ENCODE measurements at places on chromosomes 2 and 18.

DNA sequence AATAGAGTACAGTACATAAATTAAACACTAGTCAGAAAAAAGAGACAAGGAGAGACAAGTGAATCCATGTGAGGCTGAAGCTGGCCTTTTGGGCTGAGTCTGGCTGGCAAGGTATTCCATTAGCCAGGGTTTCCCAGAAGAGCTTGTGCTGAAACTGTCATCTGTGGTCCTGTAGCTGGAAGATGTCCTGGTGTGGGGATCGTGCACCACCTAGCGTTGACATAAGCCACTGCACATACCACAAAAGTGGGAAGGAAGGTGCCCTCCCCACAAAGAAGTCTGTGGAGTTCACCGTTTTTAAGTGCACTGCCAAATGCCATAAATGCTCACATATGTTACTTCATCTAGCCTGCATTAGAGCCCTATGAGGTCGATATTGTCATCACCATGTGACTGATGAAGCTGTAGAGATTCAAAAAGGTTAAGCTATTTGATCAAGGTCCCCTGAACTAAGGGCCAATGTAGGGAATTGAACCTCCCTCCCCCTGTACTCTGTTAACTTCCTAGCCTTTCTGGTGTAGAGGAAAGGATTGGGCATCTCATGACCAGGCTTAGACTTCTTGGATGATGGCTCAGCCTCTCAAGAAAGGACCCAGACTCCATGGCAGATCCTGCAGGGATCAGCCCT, 31.9 kb upstream of the GALNT14 start:
- H3K27me3 ChIP-seq: no peaks in the 10 kb centered on the region
- no peaks in the 10 kb centered on the region for H3K36me3 ChIP-seq
- H3K4me3 ChIP-seq: no peak overlapping the region

DNA sequence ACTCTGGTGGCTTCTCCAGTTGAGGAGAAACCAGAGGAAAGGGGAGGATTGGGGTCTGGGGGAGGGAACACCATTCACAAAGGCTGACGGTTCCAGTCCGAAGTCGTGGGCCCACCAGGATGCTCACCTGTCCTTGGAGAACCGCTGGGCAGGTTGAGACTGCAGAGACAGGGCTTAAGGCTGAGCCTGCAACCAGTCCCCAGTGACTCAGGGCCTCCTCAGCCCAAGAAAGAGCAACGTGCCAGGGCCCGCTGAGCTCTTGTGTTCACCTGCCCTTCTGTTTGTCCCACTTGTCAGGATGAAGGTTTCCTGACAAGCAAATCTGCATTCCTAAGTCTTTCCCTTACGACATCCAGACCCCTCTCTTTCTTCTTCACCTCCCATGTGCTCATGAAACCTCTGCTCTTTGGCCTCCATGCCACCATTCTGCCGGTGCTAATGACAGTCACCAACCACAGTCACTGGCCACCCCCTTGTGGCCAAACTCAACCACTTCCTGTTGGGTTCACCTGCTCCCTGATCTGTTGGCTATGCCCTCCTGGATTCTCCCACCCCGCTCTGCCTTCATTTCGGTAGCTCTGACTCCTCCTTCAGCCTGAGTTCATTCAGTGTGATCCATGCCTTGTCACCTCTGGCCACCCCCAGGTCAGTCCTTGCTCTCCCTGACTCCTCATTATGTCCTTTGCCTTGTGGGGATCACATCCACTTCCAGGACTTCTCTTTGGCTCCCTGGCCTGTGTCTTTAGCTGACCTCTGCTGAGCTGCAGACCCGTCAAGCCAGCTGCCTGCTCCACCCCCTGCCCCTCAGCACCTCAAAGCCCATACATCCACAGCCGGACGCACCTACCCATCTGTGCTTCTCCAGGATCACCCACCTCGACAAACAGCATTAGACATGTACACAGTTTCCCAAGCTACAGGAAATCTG, 17.6 kb downstream of the EMX1 start:
- no peaks in the 10 kb centered on the region for H3K27me3 ChIP-seq
- no peak overlapping the region for H3K4me3 ChIP-seq
- DNase-seq: no peak
- H3K4me1 ChIP-seq: no peaks in the 10 kb centered on the region
- H3K27ac ChIP-seq: no peak overlapping the region

DNA sequence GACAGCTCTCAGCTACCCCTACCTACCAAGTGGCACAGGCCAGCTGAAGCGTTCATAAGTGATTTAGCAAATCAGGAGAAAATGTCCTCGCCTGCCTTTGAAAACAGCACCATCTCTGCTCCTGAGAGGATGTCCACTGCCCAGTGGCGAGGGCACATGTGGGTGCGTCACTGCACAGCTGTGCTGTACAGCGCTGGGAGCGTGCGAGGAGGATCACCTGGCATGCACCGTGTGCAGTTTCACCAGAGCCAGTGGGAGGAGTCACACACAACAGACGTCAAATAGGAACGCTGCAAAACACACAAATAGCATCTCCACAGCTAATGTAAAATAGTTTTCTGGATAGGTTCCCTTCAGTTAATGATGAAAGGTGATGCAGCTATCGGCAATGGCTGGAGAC, 154.1 kb downstream of the HDAC4 start:
- no peak overlapping the region for H3K4me3 ChIP-seq
- H3K4me1 ChIP-seq: peaks cover 25% of the 10 kb centered on the region
- H3K27me3 ChIP-seq: no peaks in the 10 kb centered on the region
- no peak overlapping the region for H3K27ac ChIP-seq
- no peaks in the 10 kb centered on the region for H3K36me3 ChIP-seq

DNA sequence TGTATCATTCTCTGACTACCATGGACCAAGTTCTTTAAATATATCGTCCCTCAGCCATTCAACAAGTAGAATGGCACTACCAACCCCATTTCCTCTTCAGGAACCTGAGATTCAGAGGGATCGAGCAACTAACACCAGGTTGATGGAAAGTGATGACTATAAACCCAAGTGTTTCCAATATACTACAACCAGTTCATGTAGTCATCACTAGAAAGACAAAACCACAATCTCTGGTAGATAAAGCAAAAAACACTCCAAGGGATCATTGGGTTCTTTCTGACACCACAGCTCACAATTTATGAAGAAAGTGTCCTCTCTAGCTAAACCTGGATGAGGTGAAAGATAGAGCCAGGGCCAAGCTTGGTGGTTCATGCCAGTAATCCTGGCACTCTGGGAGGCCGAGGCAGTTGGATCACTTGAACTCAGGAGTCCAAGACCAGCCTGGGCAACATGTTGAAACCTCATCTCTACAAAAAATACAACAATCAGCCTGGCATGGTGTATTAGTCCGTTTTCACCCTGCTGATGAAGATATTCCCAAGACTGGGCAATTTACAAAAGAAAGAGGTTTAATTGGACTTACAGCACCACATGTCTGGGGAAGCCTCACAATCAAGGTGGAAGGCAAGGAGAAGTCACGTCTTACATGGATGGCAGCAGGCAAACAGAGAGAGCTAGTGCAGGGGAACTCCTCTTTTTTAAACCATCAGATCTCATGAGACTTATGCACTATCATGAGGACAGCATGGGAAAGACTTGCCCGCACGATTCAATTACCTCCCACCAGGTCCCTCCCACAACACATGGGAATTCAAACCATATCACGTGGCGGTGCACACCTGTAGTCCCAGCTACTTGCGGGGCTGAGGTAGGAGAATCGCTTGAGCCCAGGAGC, 2.2 kb downstream of the CD226 start:
- H3K4me1 ChIP-seq: peaks cover 11% of the 10 kb centered on the region
- DNase-seq: no peak
- H3K27ac ChIP-seq: no peak overlapping the region
- H3K36me3 ChIP-seq: no peaks in the 10 kb centered on the region
- H3K4me3 ChIP-seq: peak overlapping the region; percentile 2

DNA sequence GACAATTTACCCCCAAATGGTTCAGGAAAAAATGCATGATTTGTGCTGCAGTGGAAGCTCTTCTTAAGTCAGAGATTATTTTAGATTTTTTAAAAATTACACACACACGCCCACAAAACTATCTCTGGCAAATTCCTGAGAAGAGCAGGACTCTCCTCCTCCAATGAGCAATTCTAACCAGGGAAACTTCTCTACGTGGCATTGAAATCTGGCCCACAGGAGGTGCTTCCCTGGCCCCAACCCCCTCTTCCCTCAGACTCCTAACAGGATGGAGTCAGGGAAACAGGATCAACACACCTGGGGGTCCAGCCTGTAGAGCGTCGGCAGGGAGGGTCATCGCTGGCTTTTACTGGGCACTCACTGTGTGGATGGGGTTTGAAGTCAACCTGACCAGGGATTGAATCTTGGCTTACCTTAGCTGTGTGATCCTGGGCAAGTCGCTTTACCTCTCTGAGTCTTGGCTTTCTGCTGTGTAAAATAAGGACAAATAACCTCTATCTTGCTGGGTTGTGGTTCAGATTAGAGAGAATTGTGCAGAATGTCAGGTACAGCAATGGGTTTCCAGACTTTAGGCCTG, 65.4 kb upstream of the ASAP2 start:
- no peaks in the 10 kb centered on the region for H3K36me3 ChIP-seq
- no peak overlapping the region for H3K27ac ChIP-seq
- DNase-seq: no peak
- peaks cover 15% of the 10 kb centered on the region for H3K4me1 ChIP-seq
- no peaks in the 10 kb centered on the region for H3K27me3 ChIP-seq

DNA sequence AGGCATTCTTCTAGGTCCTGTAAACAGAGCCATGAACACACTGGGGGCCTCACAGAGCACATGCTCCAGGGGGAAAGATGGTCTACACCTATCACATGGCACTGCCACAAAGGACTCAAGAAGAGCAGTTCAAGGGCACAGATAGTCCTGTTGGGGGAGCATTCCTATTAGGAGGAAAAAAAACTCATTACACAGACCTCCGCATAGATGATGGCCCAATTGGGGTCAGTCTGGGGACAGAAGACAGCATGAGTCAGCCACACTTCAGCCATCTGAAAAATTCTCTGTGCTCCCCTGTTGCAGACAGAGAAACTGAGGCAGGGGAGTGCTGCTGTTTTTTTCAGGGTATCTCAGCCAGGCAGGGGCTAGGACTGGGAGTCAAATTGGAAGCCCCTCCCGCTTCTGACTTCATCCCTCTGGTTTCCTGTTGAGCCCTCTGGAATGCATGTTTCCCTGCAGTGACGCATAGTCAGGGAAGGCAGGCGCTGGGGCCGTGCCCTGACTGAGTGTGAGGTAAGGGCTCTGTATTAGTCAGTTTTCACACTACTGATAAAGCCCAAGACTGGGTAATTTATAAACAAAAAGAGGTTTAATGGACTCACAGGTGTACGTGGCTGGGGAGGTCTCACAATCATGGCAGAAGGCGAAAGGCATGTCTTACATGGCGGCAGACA, 67.9 kb downstream of the RHOB start:
- H3K36me3 ChIP-seq: no peaks in the 10 kb centered on the region
- no peaks in the 10 kb centered on the region for H3K27me3 ChIP-seq
- H3K4me3 ChIP-seq: no peak overlapping the region
- no peak for DNase-seq
- peaks cover 20% of the 10 kb centered on the region for H3K4me1 ChIP-seq

All from upper lobe of left lung (tissue), 6 donors.